Suppressor macrophage (primary cell): ENCODE measurements at places on chromosomes 13 and 19.

DNA sequence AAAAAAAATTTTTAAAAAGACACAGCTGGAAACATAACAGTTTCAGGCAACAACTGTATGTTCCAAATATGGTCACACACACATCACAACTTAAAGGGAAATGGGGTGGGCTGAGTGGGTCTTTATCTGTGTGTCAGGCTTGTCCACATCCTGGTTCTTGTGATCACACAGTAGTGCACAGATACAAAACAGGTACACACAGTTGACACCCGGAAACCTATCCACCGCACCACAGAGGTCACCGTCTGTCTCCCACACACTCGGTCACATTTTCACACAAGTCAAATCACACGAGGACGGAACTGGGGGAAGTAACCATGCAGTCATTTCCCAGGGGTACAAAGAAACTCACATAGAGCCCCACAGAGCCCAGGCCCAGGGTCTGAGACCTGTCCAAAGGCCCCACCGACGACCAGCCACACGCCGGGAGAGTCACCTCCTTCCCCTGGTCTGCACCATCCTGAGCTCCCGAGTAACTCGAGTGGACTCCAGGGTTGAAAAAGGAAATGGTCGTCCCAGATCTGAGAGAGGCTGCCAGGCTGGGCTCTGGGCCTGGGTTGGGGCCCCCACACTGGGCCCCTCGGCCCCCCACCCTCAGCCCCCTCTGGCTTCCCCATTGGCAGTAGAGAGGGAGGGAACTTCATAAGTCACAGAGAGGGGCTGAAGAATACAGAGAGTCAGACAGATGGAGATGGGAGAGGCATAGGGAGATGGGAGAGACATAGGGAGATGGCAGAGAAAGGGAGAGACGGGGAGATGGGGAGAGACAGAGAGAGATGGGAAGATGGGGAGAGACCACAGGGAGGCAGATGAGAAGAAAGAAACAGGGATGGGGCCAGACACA is 1.3 kb upstream of the PPAN start:
- DNase-seq = peak; percentile 63

GRCh38 chr19:45526143-45526542 is 18.9 kb downstream of the VASP start:
- peak; percentile 68 for DNase-seq

DNA sequence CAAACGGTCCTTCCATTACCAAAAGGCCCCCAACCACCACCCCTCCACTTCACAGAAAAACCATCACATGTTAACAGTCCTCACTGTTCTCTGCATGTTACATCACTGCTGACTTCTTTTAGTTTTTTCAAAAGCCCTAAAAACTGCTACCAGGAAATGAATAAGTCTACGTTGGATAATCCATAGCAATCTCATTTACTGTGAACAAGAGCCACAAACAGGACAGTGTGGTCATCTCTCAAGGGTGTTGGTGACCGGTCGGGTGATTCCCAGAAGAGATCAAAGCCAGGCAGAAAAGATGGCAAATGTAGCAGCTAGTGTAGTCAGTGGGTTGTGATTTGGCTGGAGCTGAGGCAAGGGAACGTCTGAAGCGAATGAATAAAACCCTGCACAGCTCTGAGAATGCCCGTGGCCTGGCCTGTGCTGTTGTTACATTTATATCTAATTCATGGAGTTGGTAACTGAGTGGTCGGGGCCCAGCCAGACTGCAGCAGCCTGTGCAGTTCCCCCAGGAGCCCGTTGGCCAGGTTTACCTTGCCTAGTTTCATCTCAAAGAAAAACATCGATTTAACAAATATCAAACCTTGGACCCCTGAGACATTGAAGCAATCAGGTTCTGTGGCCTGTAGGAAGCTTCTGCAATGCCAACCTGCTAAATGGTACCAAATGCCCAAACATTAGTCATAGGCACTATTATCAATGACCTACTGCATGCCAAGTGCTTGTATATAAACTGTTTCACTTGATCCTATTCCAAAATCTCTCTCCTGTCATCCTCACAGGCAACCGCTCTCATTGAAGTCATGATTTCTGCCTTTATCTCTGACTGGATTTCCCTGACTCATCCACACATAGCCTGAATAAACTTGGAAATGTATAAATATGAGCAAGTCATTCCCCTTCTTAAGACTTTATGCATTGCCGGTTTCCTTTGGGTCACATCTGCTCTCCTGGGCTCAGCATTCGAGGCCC is 153.8 kb upstream of the SERP2 start:
- no peak for DNase-seq

- no peak for DNase-seq
Observed at GRCh38 chr13:19117913-19118739, 63.5 kb downstream of the TUBA3C start.

DNA sequence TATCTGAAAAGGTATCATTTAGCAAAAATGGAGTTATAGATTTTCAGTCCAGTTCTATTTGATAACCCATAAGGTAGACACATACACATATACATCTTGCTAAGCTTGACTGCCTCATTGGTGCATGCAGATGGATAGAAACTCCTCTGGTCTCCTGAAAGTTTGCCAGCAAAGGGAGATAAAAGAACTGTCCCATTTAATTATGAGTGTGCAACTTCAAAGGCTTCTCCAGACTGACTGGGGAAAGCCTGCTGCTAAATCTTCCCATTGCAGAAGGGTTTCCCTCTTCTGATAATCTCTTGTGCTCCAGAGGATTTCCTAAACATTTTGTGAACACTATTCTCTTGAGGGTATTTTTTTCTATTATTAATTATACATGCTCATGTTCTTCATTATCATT is 131.9 kb downstream of the ITGBL1 start:
- no peak for DNase-seq

DNA sequence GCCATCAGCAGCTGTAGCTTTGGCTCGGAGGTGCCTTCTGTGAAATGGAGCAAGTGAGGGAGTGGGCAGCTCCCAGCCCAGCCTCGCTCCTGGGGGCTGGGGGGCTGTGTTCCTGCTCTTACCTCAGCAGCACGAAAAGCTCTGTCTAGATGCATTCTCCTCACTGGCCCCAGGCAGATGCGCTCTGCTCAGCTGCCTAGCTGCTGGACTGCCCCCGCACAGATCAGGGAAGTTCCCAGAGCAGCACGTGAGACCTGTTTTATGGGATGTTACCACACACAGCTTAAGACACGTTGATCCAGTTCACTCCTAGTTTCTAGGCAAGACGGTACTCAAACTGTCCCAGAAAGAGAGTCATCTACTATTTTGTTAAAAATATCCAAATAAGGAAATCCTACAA is 13.6 kb downstream of the LCP1 start:
- peak; percentile 93 for DNase-seq

GRCh38 chr13:25214491-25215252 is 42.6 kb upstream of the AMER2 start:
- no peak for DNase-seq

DNA sequence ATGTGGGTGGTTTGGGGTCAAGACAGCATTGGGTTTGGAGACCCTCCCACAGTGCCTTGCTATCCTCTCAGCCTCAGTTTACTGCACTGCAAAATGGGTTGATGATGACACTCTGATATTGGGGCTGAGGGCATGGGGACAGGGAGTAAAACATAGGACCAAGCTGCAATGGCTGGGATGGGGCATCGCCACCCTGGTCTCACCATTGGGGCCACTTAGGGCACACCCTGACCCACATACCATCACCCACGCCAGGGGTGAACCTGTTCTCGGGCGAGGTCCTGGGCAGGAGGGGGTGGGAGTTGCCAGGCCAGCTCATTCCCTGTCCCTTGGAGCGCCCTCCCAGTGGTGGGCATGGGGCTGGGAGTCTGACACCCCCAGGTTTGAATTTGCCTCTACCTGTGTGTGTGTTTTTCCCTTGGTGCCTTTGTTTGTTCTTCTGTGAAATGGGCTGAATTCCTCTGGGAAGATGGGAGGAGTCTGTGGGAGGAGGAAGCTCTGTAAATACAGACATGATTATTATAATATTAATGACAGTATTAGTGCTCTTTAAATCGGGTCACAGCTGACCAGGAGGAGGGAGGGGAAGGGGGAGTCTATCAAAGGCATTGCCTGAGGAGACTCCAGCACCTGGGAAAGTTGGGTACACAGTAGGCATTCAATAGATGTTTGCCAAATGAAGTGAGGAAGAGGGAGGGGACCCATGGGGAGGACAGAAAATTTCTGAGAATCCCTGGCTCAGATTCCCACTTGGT is 2.2 kb upstream of the FCHO1 start:
- DNase-seq = no peak

GRCh38 chr19:15374796-15375440 is 4.7 kb downstream of the AKAP8 start:
- no peak for DNase-seq
